ENCODE measurements at places on chromosomes 12 and 14.

DNA sequence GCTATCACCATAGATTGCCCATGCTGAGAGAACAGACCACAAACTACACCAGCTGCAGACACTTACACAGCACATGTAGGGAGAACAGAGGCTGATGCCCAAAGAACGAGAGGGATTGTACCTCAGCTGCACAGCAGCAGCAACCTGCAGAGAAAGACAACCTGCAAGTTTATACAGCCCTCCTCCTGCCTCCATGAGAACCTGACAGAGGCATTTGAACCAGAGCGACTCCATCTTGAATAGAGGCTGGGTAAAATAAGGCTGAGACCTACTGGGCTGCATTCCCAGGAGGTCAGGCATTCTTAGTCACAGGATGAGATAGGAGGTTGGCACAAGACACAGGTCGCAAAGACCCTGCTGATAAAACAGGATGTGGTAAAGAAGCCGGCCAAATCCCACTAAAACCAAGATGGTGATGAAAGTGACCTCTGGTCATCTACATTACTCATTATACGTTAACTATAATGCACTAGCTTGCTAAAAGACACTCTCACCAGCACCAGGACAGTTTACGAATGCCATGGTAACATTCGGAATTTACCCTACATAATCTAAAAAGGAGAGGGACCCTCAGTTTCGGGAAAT lies 262.4 kb upstream of the HMGA2 start:
- H3K27ac ChIP-seq, result no peak overlapping the region
- DNase-seq, result no peak
- no peak overlapping the region for H3K4me3 ChIP-seq
- H3K36me3 ChIP-seq, result no peaks in the 10 kb centered on the region
- H3K27me3 ChIP-seq, result no peaks in the 10 kb centered on the region

DNA sequence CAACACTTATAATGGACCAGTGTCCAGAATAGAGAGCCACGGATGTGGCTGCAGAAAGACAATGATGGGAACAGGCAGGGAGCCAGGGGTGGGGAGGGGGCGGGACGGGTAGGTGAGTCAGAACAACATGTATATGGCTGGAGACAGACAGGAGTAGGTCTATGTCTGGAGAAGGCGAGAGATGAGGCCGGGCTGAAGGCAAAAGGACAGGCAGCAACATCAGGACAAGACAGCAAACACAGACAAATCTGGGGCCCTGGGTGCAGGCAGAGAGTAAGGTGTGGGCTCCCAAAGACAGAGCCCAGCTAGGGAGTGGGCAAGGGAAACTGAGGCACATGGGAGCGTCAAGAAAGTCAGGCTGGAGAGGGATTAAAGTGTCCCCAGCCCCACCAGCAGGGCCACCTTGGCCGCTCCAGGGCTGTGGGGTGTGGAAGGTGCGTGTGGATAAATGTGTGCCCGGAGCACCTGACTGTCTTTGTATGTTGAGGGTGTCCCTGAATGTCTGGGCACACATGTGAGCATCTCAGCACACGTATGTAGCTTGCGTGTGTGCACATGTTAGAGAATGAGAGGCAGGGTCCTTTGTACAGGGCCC lies 44.1 kb downstream of the FAM222A start:
- H3K36me3 ChIP-seq, result no peaks in the 10 kb centered on the region
- peaks cover 20% of the 10 kb centered on the region for H3K4me1 ChIP-seq
- no peak overlapping the region for H3K27ac ChIP-seq
- H3K4me3 ChIP-seq, result no peak overlapping the region
- DNase-seq, result peak; percentile 44

- no peak for DNase-seq
- H3K36me3 ChIP-seq, result no peaks in the 10 kb centered on the region
- H3K4me1 ChIP-seq, result no peaks in the 10 kb centered on the region
- H3K4me3 ChIP-seq, result no peak overlapping the region
- no peak overlapping the region for H3K27ac ChIP-seq
Observed at GRCh38 chr12:64293654-64294364, 71.7 kb upstream of the KICS2 start.

- no peaks in the 10 kb centered on the region for H3K36me3 ChIP-seq
- H3K27me3 ChIP-seq, result no peaks in the 10 kb centered on the region
- DNase-seq, result no peak
Observed at GRCh38 chr12:90790747-90791146, 164.2 kb downstream of the CCER1 start.

DNA sequence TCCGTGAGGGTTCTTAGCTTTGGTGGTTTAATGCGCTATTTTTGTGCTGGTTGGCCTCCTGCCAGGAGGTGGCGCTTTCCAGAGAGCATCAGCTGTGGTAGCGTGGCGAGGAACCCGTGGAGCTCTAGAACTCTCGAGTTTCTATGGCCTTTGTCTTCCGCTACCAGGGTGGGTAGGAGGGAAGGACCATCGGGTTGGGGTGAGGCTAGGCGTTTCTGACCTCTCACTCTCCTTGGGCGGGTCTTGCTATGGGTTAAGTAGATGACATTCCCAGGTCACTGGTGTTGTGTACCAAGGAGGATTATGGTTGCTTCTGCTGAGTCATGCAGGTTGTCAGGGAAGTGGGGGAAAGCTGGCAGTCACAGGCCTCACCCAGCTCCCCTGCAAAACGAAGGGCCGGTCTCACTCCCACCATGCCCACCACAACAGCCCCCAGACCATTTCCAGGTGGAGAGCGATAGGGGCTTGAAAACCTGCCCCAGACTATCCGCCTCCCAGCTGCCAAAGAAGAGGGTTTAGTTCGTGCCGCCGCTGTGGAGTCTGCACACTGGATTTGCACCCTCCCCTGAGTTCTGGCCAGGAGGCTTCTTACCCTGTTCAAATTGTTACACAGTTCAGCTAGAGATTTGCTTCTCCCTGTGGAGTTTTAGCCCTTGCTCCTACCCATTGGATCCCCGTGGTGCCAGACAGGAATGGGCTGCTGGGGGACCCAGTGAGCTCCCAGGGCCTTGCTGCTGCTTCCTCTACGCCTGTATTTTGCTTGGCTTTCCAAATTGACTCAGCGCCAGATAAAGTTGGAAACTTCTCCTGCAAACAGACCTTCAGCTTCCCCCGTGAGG lies 21.9 kb downstream of the RNFT2 start:
- peak; percentile 41 for DNase-seq
- H3K27ac ChIP-seq, result no peak overlapping the region
- no peaks in the 10 kb centered on the region for H3K36me3 ChIP-seq
- no peak overlapping the region for H3K4me3 ChIP-seq
- H3K4me1 ChIP-seq, result no peaks in the 10 kb centered on the region

Measured in sigmoid colon (tissue), 7 donors.